ENCODE measurements at places on chromosomes 2 and 18.

DNA sequence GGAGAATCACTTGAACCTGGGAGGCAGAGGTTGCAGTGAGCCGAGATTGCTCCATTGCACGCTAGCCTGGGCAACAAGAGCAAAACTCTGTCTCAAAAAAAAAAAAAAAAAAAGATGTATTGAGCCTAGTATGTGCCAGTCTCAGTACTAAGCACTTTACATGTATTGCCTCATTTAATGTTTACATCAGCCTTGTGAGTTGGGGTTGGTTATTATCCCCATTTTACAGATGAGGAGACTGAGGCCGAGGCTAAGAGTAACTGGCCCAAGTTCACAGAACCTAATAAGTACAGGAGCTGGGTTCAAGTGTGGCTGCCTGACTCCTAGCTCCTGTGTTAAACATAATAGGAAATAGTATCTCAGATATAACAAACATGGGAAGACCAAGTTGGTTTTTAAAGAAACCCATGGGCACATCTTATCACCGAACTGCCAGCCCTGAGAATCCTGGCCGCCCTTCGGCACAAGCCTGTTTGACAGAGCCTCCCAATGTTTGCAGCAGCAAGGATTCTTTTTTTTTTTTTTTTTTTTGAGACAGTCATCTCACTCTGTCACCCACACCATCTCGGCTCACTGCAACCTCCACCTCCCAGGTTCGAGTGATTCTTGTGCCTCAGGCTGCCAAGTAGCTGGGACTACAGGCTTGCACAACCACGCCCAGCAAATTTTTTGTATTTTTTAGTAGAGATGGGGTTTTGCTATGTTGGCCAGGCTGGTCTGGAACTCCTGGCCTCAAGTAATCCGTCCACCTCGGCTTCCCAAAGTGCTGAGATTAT lies 24.2 kb upstream of the GMPPA start:
- DNase-seq: no peak

- DNase-seq: peak; percentile 60
These were observed 37.4 kb downstream of the VAPA start for GRCh38 chr18:9951022-9951859.

- peak; percentile 96 for DNase-seq
These were observed 51.2 kb downstream of the SPIRE1 start for GRCh38 chr18:12606592-12607315.

DNA sequence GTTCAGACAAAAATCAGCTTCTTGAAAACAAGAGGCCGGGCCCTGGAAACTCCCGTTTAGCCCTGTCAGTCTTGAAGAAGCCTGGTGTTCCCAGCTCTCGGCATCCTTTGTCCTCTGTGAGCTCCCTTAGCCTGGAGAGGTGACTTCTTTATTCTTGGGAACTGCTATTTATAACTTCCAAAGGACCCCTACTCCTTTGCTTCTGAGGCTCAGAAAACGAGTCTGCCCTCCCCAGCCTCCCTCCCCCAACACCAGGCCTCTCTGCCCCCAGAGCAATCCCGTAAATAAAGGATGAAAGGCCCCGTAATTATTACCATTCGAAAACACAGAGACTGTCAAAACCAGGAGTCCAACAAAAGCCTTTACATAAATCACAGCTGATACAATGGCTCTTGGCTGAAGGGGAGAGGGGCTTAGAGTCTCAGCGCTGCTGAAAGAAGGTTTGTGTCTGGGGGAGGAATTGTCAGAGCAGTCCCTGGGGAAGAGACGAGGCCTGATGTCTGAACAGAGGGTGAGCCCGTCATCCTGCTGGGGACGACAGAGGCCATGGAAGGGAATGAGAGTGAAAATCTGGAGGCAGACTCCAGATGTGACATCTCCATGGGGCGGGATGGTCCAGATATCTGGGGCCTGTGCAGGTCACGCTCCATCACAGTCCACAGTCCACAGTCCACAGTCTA lies 283.0 kb downstream of the MYCN start:
- no peak for DNase-seq

GRCh38 chr18:63107931-63108330 lies 211.6 kb downstream of the BCL2 start:
- no peak for DNase-seq

Data from inflammatory macrophage treated with lipopolysaccharide for 4 hours (primary cell).